ENCODE measurements at places on chromosomes 13 and 19.
A peak's percentile ranks its signal among the peaks of the same experiment; 100 is the strongest.

DNA sequence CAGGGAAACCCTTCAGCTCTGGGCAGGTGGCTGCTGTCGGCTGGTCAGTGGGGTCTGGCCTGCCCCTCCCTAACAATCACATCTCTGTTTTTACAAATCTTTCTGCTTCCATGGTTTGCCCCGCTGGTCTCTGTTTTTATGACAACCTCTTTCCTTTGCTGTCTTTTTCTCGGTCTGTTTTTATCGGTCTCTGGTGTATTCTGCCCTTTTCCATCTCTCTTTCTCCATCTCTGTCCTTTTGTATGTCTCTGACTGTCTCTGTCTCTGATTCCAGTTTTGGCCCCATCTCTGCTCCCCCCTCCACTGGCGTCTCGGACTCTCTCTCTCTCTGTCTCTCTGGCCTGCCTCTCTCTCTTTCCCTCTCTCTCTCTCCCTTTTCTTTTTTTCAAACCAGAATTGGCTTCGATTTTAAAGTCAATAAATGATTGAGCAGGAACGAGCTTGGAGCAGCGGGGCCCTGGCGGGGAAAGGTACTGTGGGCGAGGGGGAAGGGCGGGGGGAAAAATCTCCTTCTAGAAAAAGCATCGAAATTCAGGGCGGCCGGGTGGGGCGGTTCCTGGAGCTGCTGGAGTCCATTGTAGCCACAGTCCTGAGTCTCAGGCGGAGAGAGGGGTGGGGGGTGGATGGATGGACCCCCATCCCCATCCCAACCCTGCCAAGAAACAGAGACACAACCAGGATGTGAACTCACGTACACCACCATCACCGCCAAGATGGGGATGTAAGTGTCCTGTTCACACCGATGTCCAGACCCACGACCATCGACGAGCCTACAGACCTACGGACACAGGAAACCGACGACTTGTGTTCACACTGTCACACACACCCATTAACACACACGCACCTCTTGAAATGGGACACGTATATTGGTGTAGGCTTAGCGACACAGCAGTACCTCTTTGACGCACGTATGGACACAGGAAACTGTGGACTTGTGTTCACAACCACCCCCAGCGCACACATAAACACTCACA is 3.0 kb downstream of the NFIX start:
- no peak for DNase-seq

- DNase-seq = no peak
These were observed 26.8 kb upstream of the CEACAM21 start for GRCh38 chr19:41548954-41549688.

DNA sequence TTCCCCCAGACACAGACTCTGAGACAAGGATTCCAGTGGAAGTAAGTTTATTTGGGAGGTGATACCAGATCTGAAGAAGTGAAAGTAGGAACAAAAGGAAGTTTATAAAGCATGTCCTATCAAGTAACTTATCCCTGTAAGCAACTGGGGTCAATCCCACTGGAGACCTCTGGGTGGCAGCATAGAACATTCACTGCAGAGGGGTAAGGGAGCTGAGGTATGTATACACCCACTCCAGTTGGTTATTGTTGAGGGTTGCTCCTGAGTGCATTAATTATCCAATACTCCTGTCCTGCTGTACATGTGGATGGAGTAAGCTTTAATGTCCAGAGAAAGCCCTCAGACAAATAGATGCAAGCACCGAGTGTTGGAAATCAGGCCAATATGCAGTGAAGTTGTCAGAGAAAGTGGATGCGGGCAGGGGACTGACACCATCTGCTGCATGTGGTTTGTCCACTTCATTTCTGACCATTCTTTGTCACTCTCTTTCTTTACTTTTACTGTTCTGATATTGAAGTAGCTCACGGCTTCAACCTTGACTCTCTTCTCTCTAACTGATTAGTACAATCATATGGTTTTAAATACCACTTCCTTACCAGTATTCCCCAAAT is 46.7 kb downstream of the NOTCH3 start:
- no peak for DNase-seq

GRCh38 chr13:59901191-59901590 is 262.5 kb downstream of the DIAPH3 start:
- no peak for DNase-seq

DNA sequence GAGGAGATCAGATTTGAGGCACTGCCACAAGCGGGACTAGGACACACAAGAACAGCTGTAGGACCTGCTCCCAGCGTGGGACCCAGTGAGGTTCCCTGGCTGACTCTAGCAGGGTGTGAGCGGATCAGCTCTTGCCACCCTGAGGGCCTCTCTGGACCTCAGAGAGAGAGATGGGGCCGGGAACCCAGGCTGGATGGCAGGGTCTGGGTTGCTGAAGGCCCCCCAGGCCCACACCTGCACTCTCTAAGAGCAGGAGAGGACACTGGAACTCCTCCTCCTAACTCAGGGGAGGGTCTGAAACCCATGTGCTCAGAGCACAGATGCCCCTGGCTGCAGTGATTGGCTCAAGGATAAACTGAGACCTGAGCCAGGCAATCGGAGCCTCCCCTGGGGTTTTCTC is 13.5 kb upstream of the IL4I1 start:
- no peak for DNase-seq

- DNase-seq = peak; percentile 65
These were observed 1.2 kb downstream of the RABAC1 start for GRCh38 chr19:41957838-41958366.

DNA sequence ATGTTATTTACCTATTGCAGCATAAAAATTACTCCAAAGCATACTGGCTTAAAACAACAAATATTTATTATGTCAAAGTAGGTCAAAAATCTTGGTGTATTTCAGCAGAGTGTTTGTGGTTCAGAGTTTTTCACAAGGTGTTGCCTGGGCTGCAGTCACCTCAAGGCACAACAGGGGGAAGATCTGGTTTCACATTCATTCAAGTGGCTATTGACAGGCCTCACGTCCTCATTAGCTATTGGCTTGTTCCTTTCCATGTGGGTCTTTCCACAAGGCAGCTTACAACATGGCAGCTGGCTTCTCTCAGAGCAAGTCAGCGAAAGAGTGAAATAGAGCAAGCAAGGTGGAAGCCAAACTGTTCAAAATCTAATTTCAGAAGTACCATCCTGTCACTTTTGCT is 602.9 kb downstream of the OLFM4 start:
- DNase-seq = no peak

- DNase-seq = no peak
These were observed 51.5 kb upstream of the ZNF730 start for GRCh38 chr19:23065306-23065705.

DNA sequence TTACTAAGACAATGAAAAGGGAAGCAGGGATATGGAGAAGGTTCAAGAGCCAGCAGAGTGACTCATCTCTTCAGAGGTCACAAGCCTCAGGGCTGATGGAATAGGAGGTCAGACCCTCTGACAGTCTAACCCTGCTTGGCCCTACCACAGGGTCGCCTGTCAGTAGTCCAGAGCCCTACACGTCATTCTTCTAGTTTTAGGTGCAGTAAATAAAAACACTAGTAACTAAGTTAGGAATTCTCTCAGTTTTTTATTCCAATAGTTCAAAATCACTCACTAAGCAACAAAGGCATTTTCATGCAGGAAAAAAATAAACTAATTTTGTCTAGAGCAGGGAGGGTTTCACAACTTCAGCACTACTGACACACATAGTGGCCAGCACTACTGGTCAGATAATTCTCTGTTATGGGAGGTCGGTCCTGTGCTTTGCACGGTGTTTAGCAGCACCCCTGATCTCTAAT is 27.2 kb downstream of the FOXO1 start:
- no peak for DNase-seq

- DNase-seq = no peak
These were observed 282.6 kb downstream of the DCLK1 start for GRCh38 chr13:35848336-35849255.

GRCh38 chr13:73715114-73715910 is 418.9 kb downstream of the KLF12 start:
- no peak for DNase-seq

- no peak for DNase-seq
These were observed 18.8 kb downstream of the GAS6 start for GRCh38 chr13:113845055-113845454.

- DNase-seq = no peak
These were observed 66.9 kb downstream of the ING1 start for GRCh38 chr13:110780422-110780821.

GRCh38 chr19:2546128-2547032 is 70.5 kb downstream of the GADD45B start:
- DNase-seq = no peak

GRCh38 chr13:50396001-50396400 is 380.8 kb downstream of the KCNRG start:
- DNase-seq = no peak

- no peak for DNase-seq
These were observed 482.2 kb upstream of the NBEA start for GRCh38 chr13:34459856-34460255.

GRCh38 chr19:13652810-13653590 is 111.3 kb upstream of the MRI1 start:
- no peak for DNase-seq

DNA sequence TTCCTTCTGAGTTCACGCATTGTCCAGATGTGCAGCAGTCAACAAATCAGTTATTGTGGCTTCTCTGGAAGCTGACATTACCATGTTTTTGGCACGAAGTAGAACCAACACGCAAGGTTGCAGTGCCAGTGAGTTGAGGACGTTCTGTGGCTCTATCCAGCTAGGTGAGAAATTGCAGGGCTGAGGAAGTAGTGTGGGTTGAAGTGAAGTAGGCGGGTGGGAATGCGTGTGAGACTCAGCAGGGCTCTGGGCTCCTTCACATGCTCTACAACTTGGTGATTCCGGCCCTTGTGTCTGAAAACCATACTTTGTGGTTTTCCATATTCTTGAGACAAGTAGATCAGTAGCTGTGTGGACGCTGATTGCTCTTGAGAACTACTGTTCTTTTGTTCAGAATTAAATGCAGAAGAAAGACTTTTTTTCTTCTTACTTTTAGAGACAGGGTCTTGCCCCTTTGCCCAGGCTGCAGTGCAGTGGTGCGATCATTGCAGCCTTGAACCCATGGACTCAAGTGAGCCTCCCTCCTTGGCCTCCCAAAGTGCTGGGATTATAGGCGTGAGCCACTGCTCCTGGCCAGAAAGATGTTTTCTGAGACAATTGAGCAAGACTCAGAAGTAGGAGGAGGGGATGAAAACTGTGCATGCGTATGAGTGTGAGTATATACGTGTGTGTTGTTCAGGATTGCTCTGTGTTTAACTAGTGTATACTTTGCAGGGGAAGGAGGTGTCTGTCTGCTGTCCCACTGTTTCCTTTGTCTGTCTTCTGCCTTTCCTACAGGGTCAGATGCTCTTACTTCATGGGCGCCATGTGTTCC is 46.2 kb downstream of the GATAD2A start:
- no peak for DNase-seq

DNA sequence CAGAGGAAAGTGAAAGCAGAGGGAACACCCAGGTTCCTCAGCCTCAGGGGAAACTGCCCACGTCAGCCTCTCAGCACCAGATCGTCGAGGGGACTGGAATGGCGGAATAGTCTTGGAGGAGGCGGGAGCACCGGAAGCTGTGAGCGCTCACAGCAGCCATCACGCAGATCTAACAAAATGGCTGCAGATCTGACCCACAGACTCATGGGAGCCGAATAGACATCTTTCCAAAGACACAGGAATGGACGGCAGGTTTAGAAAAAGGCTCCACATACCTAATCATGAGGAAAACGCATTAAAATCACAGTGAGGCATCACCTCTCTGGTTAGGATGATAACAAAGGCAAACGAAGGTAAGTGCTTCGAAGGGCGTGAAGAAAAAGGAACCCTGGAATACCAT is 11.8 kb upstream of the LILRA2 start:
- no peak for DNase-seq

All from GM18507 (cell line).